NCI-H2107 (cell line): ENCODE measurements at places on chromosomes 16 and 17.

DNA sequence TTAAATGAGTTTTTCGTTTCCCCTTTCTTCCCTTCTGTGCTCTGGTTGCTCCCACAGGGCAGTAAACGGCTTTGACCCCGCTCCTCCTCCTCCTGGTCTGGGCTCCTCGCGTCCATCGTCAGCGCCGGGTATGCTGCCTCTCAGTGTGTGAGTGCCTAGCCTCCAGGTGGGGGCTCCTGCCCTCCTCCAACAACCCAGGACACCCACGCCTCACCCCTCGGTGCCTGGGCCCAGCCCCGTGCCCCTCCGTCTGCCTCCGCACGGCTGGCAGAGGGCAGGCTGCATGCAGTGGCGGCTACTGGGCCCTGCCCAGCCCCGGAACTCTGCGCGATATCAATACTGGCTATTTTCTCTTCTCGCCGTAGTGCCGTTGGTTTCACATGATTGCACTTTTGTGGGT is 31.2 kb downstream of the NDEL1 start:
- DNase-seq, result no peak

DNA sequence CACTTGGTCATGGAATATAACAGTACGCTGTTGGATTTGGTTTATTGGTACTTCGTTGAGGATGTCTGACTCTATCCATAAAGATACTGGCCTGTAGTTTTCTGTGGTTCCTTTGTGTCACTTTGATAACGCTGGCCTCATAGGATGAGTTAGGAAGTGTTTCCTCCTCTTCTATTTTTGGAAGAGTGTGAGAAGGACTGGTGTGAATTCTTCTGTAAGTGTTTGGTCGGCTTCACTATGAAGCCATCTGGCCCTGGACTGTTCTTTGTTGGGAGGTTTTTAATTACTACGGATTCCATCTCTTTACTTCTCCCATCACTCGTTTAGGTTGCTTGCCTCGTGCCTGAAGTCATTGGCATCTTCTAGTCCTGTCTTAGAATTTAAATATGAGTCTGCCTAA is 117.3 kb downstream of the OR1D5 start:
- no peak for DNase-seq

GRCh38 chr16:26710450-26710849 is 356.3 kb upstream of the C16orf82 start:
- no peak for DNase-seq

GRCh38 chr17:63932721-63933120 is 590 bp upstream of the CD79B start:
- DNase-seq, result no peak

DNA sequence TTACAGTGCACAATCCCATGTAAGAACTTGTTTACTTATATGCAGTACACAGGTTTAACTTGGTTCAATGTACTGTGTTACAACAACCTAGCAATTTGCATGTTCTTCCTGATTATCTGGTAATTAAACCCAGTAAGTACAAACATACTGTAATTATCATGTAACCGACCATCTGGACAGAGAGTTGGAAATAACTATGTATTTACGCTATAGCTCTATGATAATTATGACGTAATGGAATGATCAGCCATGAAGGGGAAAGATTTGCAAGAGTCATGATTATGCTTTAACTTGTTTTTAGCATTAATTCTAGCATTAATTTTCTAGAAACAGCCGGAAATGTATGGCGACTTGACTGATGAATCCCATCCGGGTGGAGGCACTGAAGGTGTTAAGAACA is 74.8 kb upstream of the SALL1 start:
- no peak for DNase-seq

- DNase-seq, result no peak
Observed at GRCh38 chr17:75983501-75984181, 4.6 kb downstream of the TEN1 start.

DNA sequence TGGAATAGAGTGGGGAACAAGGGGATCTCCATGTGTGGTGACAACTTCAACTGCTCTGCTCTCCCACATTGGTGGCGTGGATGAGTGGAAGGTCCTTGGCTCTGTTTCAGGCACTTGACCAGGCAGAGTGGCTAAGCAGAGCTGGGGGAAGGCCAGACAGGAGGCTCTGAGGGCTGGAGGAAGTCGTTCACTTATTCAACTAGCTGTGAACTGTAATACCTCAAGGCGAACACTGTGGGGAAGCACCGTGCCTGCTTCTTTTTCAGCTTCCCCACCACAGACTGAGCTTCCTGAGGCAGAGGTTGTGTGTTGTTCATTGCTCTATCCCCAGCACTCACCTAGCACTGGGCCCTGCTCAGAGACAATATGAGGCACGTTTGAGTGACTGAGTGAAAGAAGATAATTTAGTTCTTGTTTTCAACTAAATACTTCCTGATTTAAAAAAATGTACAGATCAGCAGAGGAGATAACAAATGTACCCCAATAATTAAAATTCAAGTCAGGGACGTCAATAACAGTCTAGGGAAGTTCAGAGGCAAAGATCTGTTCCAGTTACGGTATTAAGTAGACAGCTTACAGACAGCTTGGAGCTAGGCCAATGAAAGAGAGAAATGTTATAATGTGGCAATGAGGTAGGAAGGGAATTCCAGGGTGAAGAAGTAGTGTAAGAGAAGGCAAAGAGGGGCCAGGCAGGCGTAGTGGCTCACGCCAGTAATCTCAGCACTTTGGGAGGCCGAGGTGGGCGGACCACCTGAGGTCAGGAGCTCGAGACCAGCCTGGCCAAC is 34.7 kb downstream of the MYO18A start:
- no peak for DNase-seq

GRCh38 chr17:20127360-20128035 is 118.3 kb downstream of the SPECC1 start:
- no peak for DNase-seq

DNA sequence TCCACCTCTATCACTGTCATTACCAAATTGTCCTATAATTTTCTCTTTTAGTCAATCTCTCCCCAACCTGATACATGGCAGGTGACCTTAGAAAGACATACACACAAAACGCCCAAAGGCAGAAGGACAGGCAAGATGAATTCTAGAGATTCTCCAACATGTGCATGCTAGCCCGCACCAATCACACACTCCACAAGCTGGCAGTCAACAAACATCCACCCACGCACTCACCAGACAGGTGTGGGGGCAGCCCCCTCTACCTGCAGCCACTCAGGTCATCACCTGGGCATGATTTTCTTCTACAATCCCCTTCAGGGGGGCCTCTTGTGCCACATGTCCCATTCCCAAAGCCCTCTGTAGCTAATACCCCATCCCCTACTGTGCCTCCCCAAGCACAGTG is 9.5 kb downstream of the MPP2 start:
- DNase-seq, result no peak

DNA sequence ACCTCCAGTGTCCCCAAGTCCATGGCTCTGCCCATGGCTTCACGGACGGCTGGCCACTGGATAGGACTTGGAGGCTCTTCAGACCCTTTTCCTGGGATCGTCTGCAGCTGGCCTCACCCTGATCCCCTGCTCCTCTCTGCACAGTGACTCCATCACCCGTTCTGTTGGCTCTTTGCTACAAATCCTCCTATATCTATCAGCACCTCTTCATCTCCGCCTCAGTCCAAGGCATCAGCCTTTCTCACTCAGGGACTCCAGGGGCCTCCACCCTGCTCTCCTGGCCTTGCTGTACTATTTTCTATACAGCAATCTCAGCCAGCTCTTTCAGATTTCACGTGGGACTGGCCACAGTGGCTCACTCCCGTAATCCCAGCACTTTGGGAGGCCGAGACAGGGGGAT is 10.7 kb upstream of the SNN start:
- no peak for DNase-seq

- no peak for DNase-seq
Observed at GRCh38 chr17:36900160-36900512, 37.1 kb upstream of the LHX1 start.

- DNase-seq, result no peak
Observed at GRCh38 chr16:85422196-85422631, 190.9 kb upstream of the GSE1 start.

DNA sequence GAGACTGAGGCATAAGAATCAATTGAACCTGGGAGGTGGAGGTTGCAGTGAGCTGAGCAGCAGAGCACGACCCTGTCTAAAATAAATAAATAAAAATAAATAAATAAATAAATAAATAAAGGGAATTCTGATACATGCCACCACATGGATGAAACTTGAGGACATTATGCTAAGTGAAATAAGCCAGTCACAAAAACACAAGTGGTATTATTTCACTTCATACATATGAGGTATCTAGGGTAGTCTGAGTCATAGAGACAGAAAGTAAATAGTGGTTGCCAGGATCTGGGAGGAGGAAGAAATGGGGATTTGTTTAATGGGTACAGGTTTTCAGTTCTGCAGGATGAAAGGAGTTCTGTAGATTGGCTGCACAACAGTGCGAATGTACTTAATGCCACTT is 16.3 kb downstream of the PIPOX start:
- no peak for DNase-seq

- no peak for DNase-seq
Observed at GRCh38 chr17:57490111-57490845, 234.0 kb downstream of the MSI2 start.

- no peak for DNase-seq
Observed at GRCh38 chr17:7647018-7647417, 3.7 kb upstream of the ATP1B2 start.

GRCh38 chr17:39591958-39592954 is 15.5 kb downstream of the NEUROD2 start:
- no peak for DNase-seq

- no peak for DNase-seq
Observed at GRCh38 chr17:17128476-17129075, 77.6 kb downstream of the PLD6 start.

DNA sequence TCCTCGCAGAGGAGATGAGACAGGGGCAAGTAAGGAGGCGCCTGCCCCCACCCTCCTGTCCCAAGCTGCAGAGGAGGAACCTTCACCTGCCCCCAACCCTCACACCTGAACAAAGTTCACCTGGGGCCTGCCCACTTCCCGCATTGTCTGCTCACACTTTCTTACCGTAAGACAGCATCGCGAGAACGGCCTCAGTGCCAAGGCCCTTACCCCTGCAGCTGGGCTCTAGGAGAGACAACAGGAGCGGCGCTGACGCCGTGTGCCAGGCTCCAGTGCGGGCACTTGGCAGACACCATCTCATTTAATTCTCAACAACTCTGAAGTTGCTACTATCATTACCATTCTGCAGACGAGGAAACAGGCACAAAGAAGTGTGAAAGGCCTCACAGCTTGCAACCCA is 4.1 kb downstream of the NAT9 start:
- DNase-seq, result no peak

- no peak for DNase-seq
Observed at GRCh38 chr17:80726558-80727408, 182.1 kb downstream of the RPTOR start.

- DNase-seq, result no peak
Observed at GRCh38 chr16:79077346-79077745, 523.2 kb downstream of the MAF start.

- DNase-seq, result no peak
Observed at GRCh38 chr17:6346986-6347385, 87.9 kb downstream of the AIPL1 start.

GRCh38 chr16:56075732-56076388 is 115.4 kb upstream of the GNAO1 start:
- DNase-seq, result no peak

DNA sequence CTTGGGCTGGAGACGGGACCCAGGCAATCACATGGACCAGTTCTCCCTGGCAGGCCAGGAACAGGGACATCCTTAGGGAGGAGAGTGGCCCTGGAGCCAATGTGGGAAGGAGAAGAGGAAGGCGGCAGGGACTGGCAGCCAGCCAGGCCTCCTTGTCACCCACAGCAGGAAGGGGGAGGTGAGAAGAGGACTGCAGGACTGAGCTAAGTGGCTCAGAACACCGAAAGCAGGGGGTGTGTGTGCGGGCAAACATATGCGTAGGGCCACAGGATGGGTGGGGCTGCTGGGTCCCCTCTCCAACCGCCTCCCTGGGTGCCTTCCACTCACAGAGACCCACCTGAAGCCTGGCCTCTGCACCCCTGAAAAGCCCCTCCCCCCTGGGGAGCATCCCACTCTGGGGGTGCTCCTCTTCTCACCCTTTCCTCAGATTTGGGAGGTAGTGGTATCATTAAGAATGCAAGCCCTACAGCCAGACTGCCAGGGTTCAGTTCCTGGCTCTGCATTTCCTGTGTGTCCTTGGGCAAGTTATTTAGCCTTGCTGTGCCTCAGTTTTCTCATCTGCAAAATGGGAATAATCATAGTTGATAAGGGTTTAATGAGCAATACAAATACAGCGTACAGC is 8.1 kb downstream of the PNMT start:
- DNase-seq, result peak; percentile 78

DNA sequence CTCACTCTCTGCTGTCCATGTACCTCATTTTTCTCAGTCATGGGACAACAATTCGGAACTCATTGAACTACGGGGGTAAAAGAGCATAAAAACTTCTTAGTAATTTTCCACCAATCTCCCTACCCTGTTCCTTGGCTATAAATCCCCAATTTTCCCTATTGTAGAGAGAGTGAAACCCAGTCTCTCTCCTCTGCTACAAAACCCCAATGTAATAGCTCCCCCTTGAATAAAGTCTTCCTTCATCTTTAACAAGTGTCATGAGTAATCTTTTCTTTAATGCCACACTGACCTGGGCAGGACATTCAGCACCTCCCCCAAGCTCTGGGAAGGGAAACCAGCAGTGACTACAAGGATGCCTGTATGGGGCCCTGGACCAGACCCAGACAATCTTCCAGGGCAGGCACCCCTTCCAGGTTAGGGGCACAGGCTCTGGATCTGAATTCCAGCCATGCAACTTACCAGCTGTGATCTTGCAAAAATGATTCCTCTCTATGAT is 10.2 kb upstream of the EIF1 start:
- no peak for DNase-seq

GRCh38 chr16:48539485-48540221 is 70.3 kb downstream of the N4BP1 start:
- no peak for DNase-seq

GRCh38 chr17:21061158-21061835 is 18.5 kb upstream of the USP22 start:
- no peak for DNase-seq

DNA sequence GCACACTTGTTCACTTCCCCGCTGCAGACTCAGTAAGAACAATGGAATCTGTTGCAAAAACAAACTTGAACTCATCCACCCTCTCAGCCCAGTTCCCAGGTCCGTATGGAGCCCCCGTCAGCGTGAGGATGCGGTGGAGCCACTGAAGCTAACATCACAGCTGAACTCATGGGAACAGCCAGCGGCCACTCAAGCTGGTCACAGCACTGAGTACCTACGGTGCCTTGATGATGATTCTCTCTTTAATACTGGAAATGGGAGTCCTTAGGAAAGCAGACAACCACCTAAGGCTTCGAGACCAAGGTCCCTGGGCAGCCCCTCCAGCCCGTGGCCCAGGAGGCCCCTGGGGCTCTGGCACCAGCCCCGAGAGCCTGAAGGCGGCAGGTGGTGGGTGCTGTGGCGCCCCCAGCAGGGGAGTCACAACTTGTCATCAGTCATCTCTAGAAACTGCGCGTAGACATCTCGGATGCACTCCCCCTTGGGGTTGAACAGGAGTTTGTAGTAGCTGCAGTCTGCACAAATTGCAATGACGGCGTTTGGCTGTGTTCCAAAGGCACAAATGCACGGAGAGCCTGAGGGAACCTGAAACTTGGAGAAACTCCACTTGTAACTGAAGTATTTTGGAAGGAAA is 31.0 kb upstream of the RHOT1 start:
- no peak for DNase-seq

- DNase-seq, result no peak
Observed at GRCh38 chr16:11752856-11753255, 10.2 kb upstream of the TXNDC11 start.

GRCh38 chr17:81119223-81120148 is 45.8 kb upstream of the PVALEF start:
- no peak for DNase-seq
